ENCODE measurements at places on chromosomes 4 and X.
A peak's percentile ranks its signal among the peaks of the same experiment; 100 is the strongest.

DNA sequence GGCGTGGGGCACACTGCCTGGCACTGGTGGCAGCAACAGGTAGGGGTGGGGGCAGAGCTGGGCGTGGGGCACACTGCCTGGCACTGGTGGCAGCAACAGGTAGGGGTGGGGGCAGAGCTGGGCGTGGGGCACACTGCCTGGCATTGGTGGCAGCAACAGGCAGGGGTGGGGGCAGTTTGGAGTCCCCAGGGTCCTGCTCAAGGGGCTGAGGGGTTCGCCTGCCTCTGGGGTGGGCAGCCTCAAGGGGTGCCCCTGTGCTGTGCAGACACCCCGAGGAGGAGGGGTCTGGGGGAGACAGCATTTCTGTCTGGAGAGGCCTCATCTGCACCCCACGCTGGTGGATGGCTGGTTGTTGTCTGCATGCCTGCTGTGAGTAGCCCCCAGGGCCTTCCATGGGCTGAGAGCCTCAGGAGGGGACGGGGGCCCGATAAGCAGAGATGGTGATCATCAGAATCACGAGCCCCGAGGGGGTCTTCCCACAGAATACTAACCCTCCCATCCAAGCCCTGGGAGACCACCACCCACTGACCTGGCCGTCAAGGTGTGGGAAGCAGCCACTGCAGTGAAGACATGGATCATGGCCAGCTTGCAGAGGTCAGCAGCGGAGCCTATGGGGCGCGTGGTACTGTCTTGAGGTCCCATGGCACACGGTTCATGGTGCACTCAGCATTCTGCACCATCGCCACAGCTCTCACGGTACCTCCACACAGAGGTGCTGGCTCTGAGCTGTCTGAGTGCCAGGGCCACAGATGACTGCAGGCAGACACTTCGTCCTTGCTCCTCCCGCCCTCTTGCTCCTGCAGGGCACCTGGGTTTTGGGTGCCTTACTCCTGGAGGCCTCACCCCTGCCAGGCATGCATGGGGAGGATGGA is 21.5 kb downstream of the NAT8L start:
- no peak for DNase-seq

DNA sequence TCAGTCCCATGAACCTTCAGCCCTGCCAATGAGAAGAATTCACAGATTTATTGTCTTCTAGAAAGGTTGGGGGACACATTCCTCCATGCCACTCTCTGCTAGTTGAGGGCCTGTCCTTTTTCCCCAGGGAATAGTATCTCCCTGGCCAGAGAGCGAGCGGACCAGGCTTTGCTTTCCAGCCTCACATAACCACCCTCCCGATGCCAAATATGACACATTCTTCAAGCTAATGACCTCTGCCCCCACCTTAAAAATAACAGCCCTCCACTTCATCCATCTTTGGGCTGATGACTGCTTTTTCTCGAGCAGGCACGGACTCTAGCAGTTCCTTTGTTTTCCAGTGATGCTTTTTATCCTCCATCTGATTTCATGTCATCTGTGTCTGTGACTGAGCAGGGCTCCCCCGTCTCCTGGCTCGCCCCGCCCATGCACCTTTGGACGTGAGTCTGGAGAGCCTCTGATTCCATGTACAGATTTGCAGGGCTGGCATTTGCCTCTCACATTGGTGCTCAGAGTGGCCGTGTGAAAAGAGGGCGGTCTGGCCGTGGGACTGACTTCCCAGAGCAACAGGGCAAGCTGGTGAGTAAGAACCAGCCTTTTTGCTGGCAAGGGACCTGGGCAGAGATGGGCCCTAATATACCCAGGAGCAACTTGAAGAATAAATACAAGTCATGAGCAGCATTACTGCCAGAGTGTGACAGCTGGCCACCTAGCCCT is 279.8 kb downstream of the BCOR start:
- no peak for DNase-seq

- no peak for DNase-seq
These were observed 27.0 kb downstream of the MAGEE1 start for GRCh38 chrX:76454456-76454927.

- DNase-seq: no peak
These were observed 26.4 kb downstream of the MORC4 start for GRCh38 chrX:106973433-106974149.

- DNase-seq: no peak
These were observed 3.6 kb downstream of the NEIL3 start for GRCh38 chr4:177313263-177313662.

DNA sequence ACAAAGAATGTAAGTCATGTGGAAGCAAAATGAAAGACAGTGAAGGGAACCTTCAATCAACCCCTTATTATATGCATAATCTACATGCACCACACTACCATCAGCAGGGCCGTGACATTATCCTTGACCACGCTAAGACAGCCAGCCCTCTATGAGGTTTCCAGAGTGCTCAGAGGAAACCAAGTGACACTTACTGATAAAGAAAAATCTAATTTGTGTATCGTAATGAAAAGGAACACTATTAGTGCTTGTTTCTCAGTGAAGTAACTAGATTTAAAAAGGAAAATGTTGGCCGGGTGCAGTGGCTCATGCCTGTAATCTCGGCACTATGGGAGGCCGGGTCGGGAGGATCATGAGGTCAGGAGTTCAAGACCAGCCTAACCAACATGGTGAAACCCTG is 56.4 kb downstream of the ABCG2 start:
- DNase-seq: no peak

DNA sequence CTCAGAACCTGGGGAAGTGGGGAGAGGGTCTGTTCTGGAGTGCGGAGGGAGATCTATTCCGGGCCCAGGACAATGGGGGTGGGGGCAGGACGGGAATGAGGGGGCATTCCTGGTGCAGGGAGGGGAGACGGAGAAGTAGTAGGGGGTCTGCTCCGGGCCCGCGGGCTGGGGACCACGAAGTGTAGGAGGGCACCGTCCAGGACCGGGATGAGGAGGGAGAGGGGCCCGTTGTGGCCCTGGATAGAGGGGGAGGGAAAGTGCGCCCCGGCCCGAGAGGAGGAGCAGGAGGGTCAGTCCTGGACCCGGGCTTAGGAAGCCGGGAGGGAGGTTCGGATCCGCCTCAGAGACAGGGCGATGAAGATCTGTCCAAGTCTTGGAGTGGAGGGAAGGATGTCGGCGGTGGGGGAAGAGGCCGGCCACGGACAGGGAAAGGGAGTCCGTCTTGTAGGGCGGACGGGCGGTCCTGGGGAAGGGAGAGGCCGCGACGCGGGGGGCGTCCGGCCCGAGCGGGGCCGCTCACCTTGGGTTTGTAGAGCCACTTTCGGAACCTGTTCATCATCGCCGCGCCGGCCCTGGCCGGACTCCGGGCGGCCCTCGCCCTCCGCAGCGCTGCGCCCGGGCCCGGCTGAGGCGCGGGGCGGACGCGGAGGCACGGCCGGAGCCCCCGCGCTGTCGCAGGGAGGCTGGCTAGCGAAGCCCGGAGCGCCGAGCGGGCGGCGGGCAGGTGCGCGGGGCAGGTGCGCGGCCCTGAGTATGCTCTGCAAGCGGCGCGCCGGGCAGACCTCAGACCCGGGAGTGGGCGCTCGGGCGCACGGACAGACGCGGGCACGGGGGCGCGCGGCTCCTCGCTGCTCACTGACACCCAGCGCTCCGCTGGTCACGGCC is at the start of gene ZFYVE28:
Gene ZFYVE28, minus strand, starts transcription at position 881 of the 885 bp plus-strand sequence. Its CDS starts 322 bp downstream, at position 559.
- no peak for DNase-seq

DNA sequence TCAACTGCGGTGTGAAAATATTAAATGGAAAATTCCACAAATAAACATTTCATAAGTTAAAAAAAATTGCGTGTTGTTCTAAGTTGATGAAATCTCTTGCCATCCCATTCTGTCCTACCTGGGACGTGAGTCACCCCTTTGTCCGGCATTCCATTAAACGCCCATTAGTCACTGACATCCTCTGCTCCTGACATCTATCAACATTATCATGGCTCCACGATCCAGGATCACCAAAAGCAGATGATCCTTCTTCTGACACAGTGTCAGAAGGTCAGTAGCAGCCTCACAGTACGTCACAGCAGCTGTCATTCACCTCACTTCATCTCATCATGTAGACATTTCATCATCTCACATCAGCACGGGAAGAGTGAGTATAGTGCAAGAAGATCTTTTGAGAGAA is 125.7 kb downstream of the ZNF827 start:
- DNase-seq: no peak

DNA sequence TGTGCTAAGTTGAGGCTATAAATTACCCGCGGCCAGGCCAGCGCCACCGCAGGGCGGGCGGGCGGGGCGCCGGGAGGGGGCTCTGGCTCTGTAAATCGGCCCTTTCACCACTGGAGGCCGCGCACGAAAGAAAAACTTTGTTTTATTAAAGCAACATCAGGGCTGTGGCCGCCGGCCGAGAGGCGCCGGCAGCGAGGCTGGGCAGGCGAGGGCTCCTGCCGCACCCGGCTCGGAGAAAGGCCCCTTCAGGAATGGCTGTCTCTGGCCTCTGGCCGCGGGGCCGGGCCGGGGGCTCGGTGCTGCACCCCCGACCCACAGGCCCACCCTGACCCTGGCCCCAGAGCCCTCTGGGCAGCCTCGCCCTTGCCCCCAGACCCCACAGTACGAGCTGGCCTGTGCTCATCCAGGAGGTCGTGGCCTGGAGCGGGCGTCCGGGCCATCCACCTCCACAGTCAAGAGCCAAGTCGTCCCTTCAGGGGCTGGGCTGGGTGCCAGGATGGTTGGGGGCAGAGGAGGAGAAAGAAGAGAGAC is 29.5 kb upstream of the FGFR3 start:
- DNase-seq: peak; percentile 17

DNA sequence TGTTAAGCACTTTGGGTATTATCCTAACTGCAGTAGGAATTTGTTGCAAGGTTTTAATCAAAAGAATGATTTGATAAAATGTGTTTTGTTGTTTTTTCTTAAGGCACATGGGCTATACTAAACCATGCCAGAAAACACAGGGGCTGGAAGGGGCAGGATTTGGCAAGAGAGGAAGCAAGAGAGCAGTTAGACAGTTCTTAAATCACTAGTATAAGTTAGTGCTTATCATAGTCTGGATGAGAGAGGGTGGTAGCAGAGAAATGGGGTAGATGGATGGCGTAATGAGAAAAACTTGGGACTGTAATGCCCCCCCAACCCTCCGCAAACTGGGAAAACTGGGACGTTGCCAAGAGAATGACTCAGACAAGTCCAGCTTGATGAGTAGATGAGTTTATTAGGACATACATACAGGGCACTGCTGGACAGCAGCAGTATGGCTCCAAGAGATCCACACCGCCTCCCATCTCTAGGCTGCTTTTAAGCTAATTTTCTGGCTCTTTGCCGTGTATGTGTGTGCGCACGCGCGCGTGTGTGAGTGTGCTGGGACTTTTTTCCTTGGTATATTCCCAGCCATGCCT is 151.5 kb downstream of the PDLIM5 start:
- DNase-seq: no peak

GRCh38 chr4:132865458-132865857 is 283.6 kb upstream of the PCDH10 start:
- DNase-seq: no peak

DNA sequence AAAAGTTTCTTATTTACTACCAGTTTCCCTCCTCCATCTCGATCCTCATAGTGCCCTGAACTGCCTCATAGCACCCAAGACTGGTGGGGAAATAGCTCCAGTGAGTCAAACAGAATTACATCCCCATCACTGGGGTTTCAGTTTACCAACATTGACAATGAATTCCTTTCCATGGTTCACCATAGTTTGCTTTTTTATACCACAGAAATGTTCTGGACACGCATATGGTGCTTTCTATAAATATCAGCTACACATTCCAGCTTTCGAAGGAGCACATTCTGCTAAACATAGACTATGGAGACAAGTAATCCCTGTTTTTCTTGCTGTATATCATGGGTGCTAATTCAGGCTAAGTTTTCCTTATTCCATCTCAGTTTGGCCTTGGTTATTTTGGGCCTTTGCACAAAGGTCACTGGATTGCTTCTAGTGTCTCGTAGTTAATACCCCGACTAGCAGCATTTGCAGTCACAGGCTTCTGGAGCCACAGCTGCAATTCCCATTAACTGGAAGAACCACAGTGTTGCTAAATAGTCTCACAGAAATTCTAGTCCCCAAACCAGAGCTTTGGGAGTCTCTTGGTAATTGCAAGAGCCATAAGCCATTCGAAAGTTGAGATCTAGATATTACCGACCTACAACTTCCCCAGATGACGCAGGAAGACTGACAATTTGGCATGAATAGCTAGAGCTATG is 53.4 kb upstream of the TRPC3 start:
- DNase-seq: no peak

DNA sequence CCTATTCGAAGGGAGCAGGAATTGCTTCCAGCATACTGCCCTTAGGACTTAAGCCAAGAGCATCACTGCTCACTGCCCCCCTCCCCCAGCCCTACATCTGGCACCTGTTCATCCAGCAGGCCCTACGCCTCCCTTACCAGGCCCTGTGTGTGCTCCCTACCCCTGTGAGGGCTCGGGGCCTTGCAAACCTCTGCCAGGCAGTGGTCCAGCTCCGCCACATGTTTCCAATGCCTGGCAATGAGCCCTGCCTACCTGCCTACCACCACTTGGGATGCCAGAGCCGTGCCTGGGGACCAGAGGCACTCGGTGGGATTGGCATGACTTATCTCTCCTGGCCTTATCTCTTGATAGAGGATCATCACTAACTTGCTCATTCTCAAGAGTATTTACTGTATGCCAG is 27.5 kb upstream of the MTM1 start:
- no peak for DNase-seq

DNA sequence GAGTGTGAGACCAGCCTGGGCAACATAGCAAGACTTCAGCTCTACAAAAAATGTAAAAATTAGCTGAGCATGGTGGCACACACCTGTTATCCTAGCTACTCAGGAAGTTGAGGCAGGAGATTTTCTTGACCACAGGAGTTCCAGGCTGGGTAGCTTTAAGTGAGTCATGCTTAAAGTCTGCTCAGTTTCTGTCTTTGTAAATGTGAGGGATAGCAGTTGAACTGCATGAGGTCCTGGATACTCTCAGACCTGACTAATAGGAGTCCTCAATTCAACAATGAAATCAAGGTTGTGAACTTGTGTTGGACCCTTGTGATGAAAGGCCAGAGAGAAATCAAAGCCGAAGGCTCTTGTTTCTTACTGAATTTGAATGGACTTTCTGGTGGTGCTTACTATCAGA is 45.2 kb downstream of the STARD8 start:
- DNase-seq: no peak

GRCh38 chr4:108950158-108950915 is 187.5 kb upstream of the ETNPPL start:
- DNase-seq: no peak

- DNase-seq: peak; percentile 69
These were observed 74.6 kb downstream of the MXRA5 start for GRCh38 chrX:3271834-3272186.
